ENCODE measurements at places on chromosomes 2 and 18. TPM values are rescaled to one million over a fixed set of nuclear protein-coding genes. Genes with fewer than 3 reads are reported as not detected.

The FLACC1 gene
- 6.7 TPM for total RNA-seq

The SATB2 gene
- total RNA-seq: 14.5 TPM

The FNDC4 gene
- total RNA-seq: 18.6 TPM

- H3K4me1 ChIP-seq: no peaks in the 10 kb centered on the region
- no peak overlapping the region for H3K27ac ChIP-seq
- H3K4me3 ChIP-seq: no peak overlapping the region
- no peaks in the 10 kb centered on the region for H3K36me3 ChIP-seq
- H3K27me3 ChIP-seq: no peaks in the 10 kb centered on the region
Measured at GRCh38 chr2:60492548-60492947, 60.9 kb downstream of the BCL11A start.

DNA sequence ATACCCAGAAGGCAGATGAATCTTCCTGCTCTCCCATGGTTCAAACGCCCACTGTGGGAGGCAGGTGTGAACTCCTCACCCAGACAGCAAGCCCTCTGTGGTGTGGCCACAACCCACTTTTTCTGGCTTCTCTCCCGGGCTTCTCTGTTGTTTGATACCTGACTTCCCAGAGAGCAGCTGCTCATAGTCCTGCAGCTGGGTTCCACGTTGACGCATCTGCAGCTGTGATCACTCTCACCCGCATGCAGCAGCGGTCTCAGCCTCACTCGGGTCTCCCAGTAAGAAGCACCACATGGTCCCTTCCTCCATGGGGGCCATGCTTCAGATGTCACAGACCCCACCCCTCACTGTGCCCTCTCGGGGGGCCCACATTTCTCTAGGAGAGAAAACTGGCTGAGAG, 3.5 kb downstream of the ASPRV1 start:
- no peaks in the 10 kb centered on the region for H3K36me3 ChIP-seq
- no peak overlapping the region for H3K27ac ChIP-seq
- no peak overlapping the region for H3K4me3 ChIP-seq

GRCh38 chr2:9484533-9484932, 10.2 kb downstream of the IAH1 start:
- no peak for DNase-seq
- H3K4me3 ChIP-seq: no peak overlapping the region
- H3K4me1 ChIP-seq: no peaks in the 10 kb centered on the region

DNA sequence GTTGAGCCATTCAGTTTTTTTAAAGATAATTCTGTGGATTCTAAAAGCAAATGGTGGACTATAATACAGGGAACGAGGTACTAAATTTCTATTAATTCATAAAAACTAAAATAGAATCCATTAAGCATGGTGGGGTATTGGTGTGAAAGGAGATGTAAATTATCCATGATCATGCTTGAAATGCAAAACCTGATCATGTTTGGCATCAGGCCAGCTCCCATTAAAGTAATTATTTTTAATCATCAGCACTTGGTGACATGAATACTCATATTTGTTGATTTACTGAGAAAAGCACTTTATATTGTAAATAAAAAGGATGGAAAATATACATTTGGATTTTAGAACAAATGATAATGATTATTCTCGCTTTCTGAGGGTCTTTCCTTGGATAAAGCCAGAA, 232.3 kb upstream of the MEIS1 start:
- no peak for DNase-seq
- H3K4me3 ChIP-seq: no peak overlapping the region
- H3K36me3 ChIP-seq: no peaks in the 10 kb centered on the region

DNA sequence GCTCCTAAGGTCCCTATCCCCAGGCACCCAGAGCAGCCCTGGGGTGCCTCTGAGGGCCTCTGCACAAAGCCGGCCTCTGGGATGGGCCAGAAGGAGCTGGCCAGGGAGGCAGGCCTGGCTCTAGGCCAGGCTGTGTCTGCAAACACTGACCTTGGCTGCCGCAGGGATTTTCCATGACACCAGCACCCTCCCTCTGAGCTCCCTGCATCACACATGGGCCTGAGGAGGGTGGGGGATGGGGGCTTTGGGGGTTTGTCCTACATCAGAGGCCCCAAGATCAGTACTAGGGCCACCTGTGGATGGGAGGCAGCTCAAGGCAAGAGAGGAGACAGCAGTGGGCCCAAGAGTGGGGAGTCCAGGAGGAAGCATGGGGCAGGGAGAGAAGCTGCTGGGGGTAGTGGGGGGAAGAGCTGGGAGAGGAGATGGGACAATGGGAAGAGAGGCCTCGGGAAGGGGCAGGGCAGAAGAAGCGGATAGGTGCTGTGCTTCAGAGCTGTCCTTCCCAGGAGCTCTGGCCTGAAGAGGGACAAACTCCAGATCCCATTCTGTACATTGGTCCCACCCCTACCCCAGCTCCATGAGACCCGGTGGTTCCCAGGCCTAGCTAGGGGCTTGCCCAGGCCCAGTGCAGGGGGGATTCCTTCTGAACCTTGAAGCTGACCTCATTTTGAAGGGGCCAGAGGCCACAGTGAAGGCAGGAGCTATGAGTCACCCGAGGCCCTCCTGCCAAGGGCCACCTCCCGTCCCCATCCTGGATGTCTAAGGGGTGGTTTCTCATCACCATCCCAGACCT, 28.0 kb downstream of the KCNK3 start:
- DNase-seq: peak; percentile 97
- H3K36me3 ChIP-seq: no peaks in the 10 kb centered on the region
- no peaks in the 10 kb centered on the region for H3K4me1 ChIP-seq
- no peak overlapping the region for H3K4me3 ChIP-seq
- peak overlapping the region; percentile 32 for H3K27ac ChIP-seq

DNA sequence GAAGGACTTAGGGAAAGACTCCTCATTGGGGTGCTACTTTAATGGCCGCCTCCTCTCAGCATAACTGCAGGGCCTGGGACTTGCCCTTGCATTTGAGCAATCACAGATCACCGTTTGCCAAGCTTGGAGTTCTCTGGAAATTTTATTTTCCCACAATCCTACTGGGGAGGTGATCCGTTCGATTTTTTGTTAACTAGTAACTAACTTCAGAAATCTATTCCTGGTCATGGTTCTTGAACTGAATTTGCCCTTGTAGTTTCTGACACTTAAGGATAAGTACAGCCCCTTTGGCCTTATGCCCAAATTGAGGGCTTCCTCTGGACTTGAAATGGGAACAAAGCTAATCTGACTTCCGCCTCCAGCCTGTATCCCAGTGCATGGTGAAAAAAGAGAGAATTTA, 60.5 kb upstream of the ST3GAL5 start:
- no peak overlapping the region for H3K4me3 ChIP-seq
- DNase-seq: no peak
- H3K27me3 ChIP-seq: no peaks in the 10 kb centered on the region
- H3K36me3 ChIP-seq: no peaks in the 10 kb centered on the region

GRCh38 chr2:150041722-150042425, 445.6 kb downstream of the RND3 start:
- no peaks in the 10 kb centered on the region for H3K36me3 ChIP-seq
- no peak overlapping the region for H3K4me3 ChIP-seq
- H3K27me3 ChIP-seq: no peaks in the 10 kb centered on the region
- DNase-seq: no peak
- no peaks in the 10 kb centered on the region for H3K4me1 ChIP-seq
- no peak overlapping the region for H3K27ac ChIP-seq

- no peak overlapping the region for H3K4me3 ChIP-seq
- no peak for DNase-seq
- no peak overlapping the region for H3K27ac ChIP-seq
- no peaks in the 10 kb centered on the region for H3K27me3 ChIP-seq
Measured at GRCh38 chr2:144730711-144731110, 210.8 kb upstream of the ZEB2 start.

GRCh38 chr2:223613017-223613950, 11.1 kb upstream of the SCG2 start:
- no peak overlapping the region for H3K27ac ChIP-seq
- no peak overlapping the region for H3K4me3 ChIP-seq
- DNase-seq: peak; percentile 93
- no peaks in the 10 kb centered on the region for H3K27me3 ChIP-seq
- H3K4me1 ChIP-seq: no peaks in the 10 kb centered on the region

DNA sequence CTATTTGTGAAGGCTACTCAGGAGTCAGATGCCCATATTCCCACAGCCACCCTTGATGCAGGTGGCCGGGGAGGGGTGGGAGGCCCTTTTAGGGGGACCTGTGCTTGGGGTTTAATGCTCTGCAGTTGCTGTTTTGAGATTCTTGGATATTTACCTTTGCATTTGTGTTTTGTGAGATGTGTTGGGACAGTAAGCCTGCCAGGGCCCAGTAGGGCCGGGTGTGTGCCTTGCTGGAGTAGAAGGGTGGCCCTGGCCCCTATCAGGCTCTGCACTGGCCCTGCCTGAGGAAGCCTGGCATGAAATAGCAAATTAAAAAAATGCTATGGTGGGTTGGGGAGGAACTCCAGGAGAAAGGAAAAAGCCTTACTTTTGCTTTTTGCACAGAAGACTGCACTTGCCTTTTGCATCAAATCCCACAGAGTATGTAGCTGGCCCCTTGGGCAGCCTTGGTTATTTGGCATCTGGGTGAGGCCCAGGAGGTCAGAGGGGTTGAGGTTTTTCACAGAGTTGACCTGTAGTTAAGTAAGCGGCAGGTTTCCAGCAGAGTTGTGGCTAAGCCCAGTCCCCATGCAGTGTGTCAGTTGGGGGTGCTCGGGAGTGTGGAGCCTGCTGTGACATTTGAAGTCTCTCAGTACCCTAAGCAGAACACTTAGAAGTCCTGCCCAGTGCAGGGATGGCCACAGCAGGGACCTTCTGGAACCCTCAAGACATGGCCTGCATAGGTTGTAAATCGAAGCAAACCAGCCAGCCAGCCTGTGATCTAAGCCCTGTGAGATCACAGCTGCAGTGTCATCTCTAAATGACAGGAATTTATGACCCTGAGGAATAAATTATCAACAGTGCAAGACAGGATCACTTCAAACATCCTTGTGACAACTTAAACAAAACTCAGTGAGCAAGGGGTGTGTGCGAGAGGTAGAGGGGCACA, 68.8 kb downstream of the SH3RF3 start:
- peaks cover 3% of the 10 kb centered on the region for H3K4me1 ChIP-seq
- H3K4me3 ChIP-seq: no peak overlapping the region
- H3K36me3 ChIP-seq: no peaks in the 10 kb centered on the region
- no peak for DNase-seq
- H3K27me3 ChIP-seq: no peaks in the 10 kb centered on the region

- no peaks in the 10 kb centered on the region for H3K27me3 ChIP-seq
- H3K36me3 ChIP-seq: no peaks in the 10 kb centered on the region
- no peak overlapping the region for H3K4me3 ChIP-seq
- no peaks in the 10 kb centered on the region for H3K4me1 ChIP-seq
- no peak overlapping the region for H3K27ac ChIP-seq
- DNase-seq: no peak
Measured at GRCh38 chr2:165844216-165844615, 50.2 kb upstream of the GALNT3 start.

- H3K4me3 ChIP-seq: no peak overlapping the region
- no peak for DNase-seq
- no peaks in the 10 kb centered on the region for H3K4me1 ChIP-seq
- no peaks in the 10 kb centered on the region for H3K27me3 ChIP-seq
- no peak overlapping the region for H3K27ac ChIP-seq
- no peaks in the 10 kb centered on the region for H3K36me3 ChIP-seq
Measured at GRCh38 chr2:141187075-141187439, 943.8 kb downstream of the LRP1B start.

DNA sequence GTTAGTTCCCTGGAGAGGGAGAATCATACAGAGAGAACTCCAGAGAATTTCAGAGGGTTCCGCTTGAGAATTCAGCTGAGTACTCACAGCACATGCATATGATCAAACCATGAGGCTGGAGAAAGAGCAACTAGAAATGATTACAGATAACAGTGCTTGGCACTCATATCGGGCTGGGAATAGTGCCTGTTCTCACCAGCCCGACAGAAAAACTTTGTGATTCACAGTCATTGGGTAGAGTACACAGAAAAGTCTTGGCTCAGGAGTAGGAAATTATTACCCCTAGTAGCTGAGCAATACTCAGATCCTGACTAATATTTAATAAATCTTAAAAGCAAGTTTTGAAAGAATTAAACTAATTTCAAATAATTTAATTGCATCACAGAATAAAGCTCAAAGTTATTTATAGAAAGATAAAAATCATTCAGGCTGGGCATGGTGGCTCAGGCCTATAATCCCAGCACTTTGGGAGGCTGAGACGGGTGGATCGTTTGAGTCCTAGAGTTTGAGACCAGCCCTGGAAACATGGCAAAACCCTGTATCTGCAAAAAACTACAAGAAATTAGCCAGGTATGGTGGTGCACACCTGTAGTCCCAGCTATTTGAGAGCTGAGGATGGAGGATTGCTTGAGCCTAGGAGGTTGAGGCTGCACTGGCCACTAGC, 6.8 kb downstream of the WDPCP start:
- no peak for DNase-seq
- no peaks in the 10 kb centered on the region for H3K27me3 ChIP-seq
- H3K27ac ChIP-seq: peak overlapping the region; percentile 92
- no peaks in the 10 kb centered on the region for H3K4me1 ChIP-seq
